Calu3 (cell line): ENCODE measurements at places on chromosomes 5 and 9.

GRCh38 chr5:107072440-107072839, 598.3 kb downstream of the EFNA5 start:
- no peak for DNase-seq

- peak; percentile 43 for DNase-seq
Observed at GRCh38 chr5:138177941-138178515, 402 bp downstream of the BRD8 start.

DNA sequence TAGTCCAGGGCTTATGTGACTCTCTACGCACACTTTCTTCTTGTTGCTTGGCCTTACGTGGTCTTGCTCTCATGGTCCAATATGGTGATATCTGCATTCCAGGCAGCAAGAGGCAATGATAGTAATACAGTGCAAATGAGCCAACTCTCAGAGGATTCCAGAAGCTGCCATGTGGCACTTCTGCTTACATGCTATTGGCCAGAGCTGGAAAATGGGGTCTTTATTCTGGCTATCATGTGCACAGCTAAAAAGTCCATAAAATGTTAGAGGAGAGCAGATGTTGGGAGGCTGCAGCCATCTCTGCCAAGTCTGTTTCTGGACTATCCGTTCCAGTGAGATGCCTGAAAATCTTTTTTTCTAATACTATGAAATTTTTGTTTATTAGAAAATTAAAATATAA, 2.9 kb upstream of the SEPTIN8 start:
- no peak for DNase-seq

DNA sequence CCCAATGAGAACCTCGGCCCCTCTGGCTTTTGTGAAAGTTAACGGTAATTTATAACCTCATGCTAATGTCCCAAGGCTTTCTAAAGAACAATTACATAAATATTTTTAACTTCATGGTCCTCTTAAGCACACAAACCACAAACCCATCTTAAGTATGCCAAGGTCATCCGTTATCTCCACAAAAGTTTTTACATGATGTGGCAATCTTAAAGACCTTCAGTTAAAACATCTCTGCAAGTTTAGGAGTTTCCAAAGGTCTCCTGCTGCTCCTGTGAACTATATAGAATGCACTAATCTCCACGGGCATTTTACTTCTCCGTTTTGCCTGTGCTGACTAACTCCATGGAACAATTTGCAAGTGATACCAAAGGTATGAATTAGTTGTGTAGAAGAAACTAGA, 228.2 kb downstream of the TLE1 start:
- DNase-seq = no peak

GRCh38 chr5:91245074-91245452, 138.1 kb downstream of the ARRDC3 start:
- DNase-seq = no peak

DNA sequence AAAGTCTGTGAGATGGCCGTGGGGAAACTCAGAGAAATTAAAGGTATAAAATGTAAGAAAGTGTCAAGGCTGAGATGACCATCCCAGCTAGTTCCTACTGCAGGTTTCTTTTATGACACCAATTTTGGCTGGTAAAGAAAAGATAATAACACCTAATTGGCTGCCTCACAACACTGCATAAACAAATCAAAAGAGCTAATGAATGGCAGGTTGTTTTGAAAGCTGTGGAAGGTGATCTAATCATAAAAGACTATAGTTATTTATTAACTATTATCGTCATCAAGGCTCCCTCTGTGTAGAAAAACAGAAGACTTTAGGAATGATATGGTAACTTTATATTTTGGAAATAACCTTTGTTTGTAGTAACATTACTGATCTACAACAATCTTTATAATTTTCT, 3.5 kb upstream of the SPINK5 start:
- DNase-seq = no peak

GRCh38 chr5:169637549-169638121, 560 bp downstream of the DOCK2 start:
- no peak for DNase-seq

- DNase-seq = no peak
Observed at GRCh38 chr5:143605403-143606005, 202.0 kb upstream of the NR3C1 start.

DNA sequence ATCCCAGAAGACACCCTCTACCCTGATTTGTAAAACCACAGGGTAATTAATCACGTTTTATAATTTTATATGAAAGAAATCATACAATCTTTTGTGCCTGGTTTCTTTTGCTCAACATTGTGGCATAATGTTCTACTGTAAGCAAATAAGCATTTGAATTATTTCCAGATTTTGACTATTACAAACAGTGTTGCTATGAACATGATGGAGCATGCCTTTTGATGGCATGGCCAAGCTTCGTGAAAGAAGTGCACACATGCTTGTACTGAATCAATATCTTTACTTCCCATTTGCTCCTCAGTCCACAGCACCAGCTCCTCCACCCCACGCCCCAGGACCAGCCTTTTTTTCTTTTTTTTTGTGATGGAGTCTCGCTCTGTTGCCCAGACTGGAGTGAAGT, 29.9 kb downstream of the ACSL6 start:
- no peak for DNase-seq

DNA sequence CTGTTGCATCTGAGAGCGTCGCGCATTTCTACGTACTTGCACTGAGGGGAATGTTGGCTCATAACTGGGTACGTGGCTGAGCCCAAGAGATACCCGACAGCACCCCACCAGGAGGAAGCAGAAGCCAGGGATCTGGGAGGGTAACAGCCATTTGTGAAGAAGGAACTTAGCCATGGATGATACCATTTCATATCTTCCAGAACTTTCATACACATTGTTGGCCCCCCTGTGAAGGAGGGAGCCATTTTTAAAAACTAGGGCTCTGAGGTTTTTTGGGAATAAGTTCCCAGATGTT, 101.4 kb upstream of the SLC44A1 start:
- no peak for DNase-seq

DNA sequence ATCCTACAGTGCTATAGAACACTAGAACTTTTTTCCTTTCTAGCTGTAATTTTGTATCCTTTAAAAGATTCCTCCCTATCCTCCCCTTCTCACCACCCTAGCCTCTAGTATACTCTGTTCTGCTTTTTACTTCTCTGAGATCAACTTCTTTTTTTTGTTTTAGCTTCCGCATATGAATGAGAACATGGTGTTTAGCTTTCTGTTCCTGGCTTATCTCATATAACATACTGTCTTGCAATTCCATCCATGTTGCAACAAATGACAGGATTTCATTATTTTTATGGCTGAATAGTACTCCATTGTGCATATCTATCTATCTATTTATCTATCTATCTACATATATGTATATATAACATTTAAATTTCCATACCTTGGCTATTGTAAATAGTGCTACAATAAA, 126.0 kb upstream of the MAN2A1 start:
- no peak for DNase-seq

GRCh38 chr5:134128648-134128995, 14.1 kb downstream of the TCF7 start:
- no peak for DNase-seq

DNA sequence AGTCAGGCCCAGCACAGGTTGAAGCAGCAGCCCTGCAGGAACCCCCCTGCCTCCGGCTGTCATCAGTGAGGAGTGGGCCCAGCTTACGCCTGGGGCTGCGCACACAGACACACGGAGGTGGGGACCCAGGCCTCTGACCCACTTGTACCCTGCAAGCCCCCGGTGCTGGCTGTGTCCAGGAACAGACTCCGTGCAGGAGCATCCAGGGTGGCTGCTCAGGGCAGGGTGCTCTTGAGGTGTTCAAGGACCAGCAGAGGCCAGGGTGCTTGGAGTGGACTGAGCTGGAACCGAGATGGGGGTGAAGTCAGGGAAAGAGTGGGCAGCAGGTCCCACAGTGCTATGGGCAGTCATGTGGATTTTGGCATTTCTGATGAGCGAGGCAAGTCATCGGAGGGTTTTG, 199.5 kb downstream of the CACNA1B start:
- DNase-seq = no peak

DNA sequence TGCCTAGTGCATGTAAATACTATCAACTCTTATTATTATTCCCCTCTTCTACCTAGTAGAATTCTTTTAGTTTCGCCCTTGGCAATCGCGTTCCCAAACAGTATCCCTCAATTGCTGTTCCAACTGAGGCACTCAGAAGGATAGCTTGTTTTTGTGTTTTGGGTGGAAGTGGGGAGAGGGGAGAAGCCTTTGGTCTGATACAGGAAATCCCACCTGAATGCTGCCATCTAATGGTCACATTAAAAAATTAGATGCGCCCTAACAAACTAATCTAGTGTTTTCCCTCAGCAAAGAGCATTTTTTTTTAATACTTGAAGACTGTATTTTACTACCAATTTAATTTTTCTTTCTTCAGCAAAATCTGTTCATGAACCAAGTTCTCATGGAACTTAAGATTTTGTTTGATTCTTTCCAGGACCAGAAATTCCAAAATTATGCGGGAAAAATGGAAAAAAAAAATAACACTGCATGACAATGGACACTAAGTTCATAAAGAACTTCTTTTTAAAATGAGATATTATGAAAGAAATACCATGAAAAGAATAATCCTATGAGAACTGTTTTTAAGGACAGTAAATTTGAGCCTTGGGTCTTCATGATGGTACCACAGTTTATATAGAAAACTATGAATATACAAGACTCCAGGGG, 22.2 kb upstream of the GLDC start:
- DNase-seq = no peak

DNA sequence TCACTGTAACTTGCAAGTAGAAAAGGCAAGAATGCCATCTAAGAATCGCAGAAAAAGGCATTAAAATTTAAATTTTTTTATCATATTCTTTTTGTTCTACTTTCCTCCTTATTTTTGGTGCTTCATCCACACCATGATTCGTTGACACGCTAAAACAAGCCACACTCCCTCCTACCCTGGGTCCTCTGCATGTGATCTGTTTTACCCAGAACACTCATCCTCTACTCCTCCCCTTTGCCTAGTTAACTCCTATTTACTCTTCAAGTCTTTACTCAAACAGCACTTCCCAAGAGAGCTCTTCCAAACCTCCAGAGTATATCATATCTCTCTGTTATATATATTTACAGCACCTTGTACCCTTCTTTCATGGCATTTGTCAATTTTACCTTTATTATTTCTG, 61.4 kb upstream of the SRP19 start:
- DNase-seq = no peak

GRCh38 chr5:180590543-180591310, 572 bp downstream of the SCGB3A1 start:
- no peak for DNase-seq

DNA sequence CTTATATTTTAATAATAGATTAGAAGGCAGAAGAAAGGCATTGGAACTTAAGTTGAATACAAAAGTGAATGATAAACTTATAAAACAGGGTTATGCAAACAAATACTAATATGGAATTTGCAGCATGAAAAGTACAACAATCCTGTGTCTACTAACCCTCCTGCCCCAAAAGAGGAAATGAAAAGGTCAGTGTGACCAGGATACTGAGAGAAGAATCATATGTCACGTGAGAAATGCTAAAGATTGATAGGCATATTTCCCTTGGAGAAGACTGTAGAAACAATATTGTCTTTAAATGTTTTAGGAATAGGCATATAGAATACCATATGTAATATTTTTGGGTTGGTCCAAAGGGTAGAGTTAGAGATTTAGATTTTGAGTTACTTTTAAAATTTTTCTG, 3.8 kb downstream of the WDR36 start:
- DNase-seq = no peak

DNA sequence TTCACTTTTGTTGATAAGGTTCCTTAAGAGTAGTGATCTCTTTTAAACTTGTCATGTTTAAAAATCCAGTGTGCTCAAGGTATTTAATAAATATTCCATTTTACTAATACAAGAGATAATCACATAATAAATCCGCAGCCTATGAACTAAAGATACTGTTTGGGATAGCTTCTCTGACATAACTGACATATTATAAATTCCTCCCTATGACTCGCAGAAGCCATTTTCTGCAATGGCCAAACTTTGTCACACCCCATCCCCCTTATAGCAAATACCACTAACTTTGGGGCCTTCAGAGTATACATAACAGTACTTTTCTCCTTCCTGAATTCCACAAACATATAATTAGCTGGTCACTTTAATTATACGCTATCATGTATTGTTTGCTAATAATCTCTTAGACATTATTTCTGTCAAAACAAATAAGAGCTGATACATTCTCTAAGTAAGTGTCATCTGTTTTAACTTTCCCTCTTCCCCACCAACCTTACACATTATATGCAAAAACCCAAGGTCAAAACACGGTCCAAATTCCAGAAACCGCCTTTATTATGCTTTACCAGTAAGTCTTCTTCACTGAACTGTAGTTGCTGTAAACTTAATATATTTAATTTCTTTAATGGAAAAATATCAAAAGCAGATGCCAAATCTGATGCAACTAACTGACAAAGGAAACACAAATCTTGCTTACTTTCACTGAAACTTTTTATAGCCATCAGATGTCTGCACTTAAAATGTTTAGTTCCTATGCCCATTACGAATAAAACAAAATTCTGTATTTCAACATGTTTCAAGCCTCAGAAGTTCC, 971 bp downstream of the TMEM267 start:
- no peak for DNase-seq

- DNase-seq = no peak
Observed at GRCh38 chr5:154646745-154647113, 108.4 kb upstream of the LARP1 start.

- DNase-seq = no peak
Observed at GRCh38 chr5:4576161-4576748, 563.9 kb upstream of the ADAMTS16 start.

- DNase-seq = peak; percentile 91
Observed at GRCh38 chr5:140346348-140347221, at the start of gene HBEGF. Gene HBEGF (minus strand): TSS chr5:140346603. CDS start chr5:140346328, 275 bp downstream.

GRCh38 chr5:55535199-55535905, 588 bp upstream of the PLPP1 start:
- DNase-seq = no peak

GRCh38 chr5:157924931-157925729, 66.2 kb upstream of the CLINT1 start:
- peak; percentile 72 for DNase-seq

GRCh38 chr5:1536871-1537602, 13.3 kb upstream of the LPCAT1 start:
- DNase-seq = no peak

DNA sequence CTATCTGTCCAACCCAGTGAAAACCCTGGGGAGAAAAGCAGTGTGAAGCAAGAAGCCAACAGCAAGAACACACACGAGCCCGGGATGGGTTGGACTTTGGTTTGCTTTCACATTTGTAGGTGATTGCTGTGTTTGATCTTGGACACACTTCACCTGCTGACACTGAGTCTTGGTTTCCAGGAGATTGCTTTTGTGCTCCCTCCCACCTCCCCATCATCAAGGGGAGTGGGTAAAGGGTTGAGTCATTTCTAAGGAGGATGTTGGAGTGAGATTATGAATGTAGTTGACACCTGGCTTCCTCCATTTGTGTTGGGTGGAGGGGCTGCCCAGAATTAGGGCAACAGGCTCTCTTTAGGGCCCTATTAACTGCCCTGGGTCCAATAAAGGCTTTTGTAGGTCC, 37.5 kb downstream of the ANKDD1B start:
- DNase-seq = no peak
